ENCODE measurements at places on chromosomes 13 and 19.

DNA sequence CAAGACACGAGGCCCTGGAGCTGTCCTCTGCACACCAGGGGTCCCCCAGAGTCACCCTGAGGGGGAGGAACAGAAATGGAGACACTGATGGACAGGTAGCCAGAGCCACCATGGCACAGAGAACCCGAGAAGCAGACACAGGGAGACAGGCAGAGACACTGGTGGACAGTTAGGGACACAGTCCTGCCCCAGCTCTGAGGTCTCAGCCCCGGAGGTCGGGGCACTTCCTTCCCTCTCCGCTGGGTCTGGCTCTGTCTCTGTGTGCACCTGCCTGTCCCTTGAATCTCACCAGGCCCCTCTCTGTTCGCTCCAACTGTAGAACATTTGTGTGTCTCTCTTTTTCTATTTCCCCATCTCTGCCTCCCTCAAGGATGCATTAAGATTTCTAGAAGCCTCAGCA, 4.6 kb downstream of the KLK14 start:
- no peak for DNase-seq

DNA sequence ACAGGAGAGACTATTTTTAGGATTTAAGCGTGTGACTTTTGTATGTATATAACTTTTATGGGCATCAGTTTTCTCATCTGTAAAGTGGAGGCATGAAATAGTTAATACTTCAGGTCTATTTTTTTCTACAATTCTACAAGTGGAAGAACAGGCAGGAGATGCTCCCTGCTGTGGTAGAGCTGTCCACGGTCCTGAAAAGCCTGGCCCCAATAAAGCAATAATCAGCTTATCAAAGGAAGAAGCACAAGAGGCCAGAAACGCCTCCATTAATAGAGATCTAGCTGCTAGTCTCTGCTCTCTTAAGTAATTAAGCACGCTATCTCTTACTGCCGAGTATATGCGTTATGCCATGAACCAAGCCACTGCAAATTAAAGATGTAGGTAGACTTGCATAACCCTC, 28.0 kb upstream of the WASF3 start:
- DNase-seq: no peak

- no peak for DNase-seq
Observed at GRCh38 chr13:65054277-65054676, 2175.9 kb downstream of the PCDH9 start.

DNA sequence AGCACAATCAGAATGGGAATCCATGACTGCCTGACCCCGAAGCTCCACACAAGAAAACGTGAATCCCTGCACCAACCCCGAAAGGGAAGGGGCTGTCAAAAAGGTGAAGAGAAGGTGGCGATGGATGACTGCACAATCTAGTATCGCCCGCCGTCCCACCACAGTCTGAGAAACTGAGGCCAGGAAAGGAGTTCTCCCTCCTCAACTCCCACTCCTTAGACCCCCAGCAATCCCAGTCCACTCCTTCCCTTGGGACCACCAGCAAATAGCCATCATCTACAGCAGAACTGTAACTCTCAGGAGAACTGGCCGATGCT, 451 bp downstream of the NOSIP start:
- DNase-seq: no peak

- DNase-seq: no peak
Observed at GRCh38 chr19:13831537-13832467, 36.6 kb downstream of the ZSWIM4 start.

- DNase-seq: no peak
Observed at GRCh38 chr13:29801737-29802305, 48.6 kb downstream of the UBL3 start.

DNA sequence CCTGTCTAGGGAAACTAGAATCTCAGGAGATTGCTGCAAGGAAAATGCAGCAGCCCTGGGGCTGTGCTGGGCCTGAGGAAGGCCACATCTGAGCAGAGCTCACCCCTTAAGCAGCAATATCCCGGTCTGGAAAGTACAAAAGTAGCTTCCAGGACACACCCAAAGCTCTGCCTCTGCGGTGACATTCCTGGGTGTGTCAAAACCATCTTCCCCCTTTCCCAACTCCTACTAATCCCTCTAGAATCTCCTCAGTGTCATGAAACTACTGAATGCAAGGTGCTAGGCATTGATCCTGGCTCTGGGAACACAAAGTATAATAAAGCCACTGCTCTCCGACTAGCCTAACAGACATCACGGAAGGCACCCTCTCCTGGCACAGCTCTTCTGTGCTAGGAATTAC, 5.0 kb downstream of the PBX4 start:
- no peak for DNase-seq

DNA sequence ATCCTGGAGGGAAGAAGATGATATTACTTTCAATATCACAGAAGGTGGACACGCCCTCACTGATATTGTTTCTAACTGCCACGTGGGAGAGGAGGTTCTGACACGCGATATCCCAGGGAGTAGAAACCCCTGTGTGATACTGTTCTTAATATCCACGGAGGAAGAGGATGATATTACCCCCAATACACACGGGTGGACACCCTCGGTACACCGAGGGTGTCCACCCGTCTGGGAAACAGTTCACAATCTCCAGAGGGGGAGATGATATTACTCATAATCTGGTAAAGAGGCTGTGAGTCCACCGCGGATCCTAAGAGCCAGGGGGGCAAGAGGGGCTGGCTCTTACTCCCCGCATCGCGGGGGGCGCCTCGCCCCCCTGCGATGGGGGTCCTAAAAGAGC, 29.7 kb upstream of the RGCC start:
- no peak for DNase-seq

GRCh38 chr13:95239283-95239682, 62.0 kb downstream of the ABCC4 start:
- DNase-seq: no peak

- no peak for DNase-seq
Observed at GRCh38 chr19:44839276-44839675, 6.8 kb upstream of the NECTIN2 start.

DNA sequence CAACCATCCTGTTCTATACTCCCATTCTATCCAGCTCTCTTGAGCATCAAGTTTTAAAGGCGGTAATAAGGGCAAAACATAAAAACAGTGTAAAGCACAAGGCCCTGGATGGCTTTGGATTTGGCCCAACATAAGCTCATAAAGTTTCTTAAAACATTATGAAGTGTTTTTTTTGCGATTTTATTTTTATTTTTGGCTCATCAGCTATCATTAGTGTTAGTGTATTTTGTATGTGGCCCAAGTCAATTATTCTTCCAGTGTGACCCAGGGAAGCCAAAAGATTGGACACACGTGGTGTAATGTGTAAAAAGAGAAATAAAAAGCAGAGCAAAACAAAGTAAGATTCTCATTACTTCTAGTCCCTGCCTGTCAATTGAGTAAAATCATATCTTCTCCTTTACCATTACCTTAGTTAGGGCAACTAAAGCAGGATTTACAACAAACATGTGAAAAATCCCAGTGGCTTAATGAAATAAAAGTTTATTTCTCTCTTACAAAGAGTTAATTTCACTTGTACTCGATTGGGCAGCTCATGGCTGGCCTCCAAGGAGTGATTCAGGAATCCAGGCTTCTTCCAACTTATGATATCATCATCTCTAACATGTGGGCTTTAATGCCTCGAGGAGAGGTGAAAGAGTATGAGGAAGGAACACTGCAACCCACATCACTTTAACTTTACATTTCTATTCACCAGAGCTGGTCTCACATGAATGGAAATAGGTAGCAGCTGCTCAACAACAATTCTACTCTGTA, 725.2 kb upstream of the SLITRK1 start:
- DNase-seq: no peak

DNA sequence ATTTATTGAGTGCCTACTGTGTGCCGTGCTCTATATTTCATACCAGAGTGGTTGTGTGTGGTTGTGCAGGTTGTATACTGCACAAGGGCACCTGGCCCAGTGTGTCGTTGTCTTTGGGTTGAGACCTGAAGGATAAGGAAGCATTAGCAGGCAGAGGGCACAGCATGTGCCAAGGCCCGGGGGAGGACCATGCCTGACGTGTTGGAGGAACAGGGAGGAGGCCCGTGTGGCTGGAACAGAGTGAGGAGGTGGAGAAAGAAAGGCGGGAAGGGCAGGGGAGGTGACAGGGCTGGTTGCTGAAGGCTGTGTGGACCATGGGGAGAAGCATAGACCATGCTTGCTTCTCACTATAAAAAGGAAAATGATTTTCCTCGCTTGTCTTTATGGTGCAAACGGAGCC, 26.8 kb downstream of the CELF5 start:
- no peak for DNase-seq
